ENCODE measurements at places on chromosomes 4 and X. TPM values are rescaled to one million over a fixed set of nuclear protein-coding genes. Genes with fewer than 3 reads are reported as not detected.

DNA sequence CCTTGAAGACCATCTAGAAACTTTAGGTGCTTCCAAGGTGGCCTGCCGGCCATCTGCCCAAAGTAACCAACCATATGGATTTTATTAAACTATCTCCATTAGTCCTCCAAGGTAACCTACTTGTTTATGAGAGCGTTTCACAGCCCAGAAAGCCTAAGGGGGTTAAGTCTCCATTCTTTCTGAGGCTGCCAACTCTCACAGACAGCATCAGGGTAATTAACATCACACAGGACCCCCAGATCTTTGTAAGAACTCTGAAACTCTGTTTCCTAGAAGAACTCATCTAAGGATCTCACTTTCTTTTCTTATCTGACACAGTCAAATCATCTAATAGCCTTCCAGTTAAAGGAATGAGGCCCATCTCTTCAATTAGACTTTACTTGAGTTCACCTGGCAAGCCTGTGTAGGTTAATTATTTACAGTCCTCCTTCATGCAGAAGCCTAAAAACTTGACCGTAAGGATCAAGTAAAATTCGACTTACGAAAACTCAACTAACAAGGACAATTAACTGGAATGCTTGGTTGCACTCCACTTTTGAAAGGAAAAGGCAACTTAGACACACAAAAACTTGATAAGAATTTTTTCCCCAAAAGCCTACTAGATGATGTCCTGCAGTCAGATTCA lies 252.5 kb downstream of the GRIA3 start:
- H3K27ac ChIP-seq, result no peak overlapping the region
- no peak overlapping the region for H3K4me3 ChIP-seq
- H3K4me1 ChIP-seq, result no peaks in the 10 kb centered on the region
- DNase-seq, result no peak
- H3K27me3 ChIP-seq, result no peaks in the 10 kb centered on the region

DNA sequence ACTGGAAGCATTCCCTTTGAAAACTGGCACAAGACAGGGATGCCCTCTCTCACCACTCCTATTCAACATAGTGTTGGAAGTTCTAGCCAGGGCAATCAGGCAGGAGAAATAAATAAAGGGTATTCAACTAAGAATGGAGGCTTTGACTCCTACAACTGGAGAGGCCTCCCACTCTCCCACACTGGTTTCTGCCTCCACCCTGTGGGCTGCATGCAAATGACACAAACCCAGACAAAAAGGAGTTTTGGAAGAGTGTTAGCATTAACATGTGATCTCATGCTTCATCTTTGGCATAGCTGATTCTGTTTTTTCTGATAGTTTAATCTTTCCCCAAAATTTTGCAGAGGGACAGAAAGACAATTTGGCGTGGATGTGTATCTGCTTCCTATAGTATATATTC lies 80.8 kb upstream of the IQCM start:
- no peaks in the 10 kb centered on the region for H3K36me3 ChIP-seq
- no peak for DNase-seq
- H3K4me3 ChIP-seq, result no peak overlapping the region
- no peaks in the 10 kb centered on the region for H3K27me3 ChIP-seq
- no peaks in the 10 kb centered on the region for H3K4me1 ChIP-seq

DNA sequence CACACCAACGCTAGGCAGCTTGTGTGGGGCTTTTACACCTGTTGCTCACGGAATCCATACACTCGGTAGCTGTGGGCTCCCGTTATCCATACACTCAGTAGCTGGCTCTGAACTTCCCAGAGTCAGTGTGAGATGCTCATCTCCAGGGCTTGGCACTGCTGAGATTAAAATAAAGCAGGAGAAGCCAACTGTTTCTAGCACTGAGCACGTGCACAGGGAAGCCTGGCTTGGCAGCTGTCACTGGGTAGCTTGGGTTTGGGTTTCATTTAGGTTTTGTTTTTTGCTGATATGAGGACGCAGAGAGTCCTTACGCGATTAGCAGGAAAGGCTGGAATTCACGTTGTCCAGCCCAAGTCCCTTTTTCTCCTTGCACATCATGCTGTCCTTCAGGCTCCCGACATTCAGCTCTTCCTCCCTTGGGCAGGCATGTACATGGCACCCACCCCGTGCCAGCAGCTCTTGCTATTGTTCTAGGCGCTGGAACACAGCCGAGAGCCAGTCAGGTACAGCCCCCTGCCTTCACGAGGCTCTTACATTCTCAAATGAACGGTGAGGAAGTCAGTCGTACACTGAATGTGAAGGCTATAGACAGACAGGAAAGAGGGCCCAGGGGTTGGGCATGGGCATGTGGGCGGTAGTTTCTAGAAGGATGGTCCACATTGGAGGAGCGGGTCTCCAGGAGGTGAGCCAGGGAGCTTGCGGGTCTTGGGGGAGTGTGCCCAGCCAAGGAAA lies 25.9 kb downstream of the NSG1 start:
- H3K4me3 ChIP-seq, result no peak overlapping the region
- H3K27ac ChIP-seq, result no peak overlapping the region
- no peaks in the 10 kb centered on the region for H3K36me3 ChIP-seq
- H3K27me3 ChIP-seq, result no peaks in the 10 kb centered on the region

ACE2 gene
- 0.88 TPM for total RNA-seq

CEP135 gene
- 13.5 TPM for total RNA-seq

DNA sequence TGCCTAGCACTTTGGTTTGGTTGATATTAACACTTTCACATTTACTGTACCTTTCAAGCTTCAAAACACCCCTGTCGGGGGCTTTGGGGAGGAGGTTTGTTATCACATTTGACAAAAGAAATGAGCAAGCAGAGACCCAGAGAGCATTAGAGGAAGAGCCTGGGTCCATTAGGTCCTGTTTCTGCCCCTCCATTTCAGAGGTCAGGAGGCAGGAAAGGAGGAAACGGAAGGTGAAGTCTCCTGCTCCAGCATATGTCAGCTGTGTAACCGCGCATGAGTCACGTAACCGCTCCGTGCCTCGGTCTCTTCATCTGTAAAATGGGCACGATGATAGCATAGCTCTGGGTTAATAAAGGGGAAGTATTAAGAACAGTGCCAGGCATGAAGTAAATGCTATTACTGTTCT lies 201.9 kb upstream of the BCOR start:
- H3K27ac ChIP-seq, result no peak overlapping the region
- H3K27me3 ChIP-seq, result no peaks in the 10 kb centered on the region
- no peak for DNase-seq

ERCC6L gene
- total RNA-seq, result 0.15 TPM

- H3K27me3 ChIP-seq, result no peaks in the 10 kb centered on the region
- H3K4me1 ChIP-seq, result no peaks in the 10 kb centered on the region
- DNase-seq, result no peak
- no peak overlapping the region for H3K4me3 ChIP-seq
- no peaks in the 10 kb centered on the region for H3K36me3 ChIP-seq
- no peak overlapping the region for H3K27ac ChIP-seq
Measured at GRCh38 chrX:132292793-132293192, 73.5 kb upstream of the RAP2C start.

DNA sequence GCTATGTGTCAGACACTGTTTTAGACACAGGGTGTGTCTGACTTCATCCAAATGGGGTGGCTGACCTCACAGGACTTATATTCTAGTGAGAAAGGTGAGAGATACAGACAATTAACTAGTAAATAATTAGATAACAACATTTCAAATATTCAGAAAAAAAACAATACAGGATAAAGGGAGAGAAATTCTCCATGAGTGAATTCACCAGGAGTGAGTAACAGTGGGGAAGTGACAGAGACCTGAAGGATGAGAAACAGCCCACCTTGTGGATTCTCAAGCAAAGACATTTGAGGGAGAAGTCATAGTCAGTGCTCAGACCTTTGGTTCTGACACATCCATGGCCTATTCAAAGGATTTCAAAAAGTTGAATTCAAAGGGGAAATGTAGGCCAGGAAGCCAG lies 627.9 kb downstream of the IQCM start:
- DNase-seq, result no peak
- H3K4me3 ChIP-seq, result no peak overlapping the region
- no peaks in the 10 kb centered on the region for H3K27me3 ChIP-seq
- no peaks in the 10 kb centered on the region for H3K36me3 ChIP-seq
- H3K27ac ChIP-seq, result no peak overlapping the region
- no peaks in the 10 kb centered on the region for H3K4me1 ChIP-seq

DNA sequence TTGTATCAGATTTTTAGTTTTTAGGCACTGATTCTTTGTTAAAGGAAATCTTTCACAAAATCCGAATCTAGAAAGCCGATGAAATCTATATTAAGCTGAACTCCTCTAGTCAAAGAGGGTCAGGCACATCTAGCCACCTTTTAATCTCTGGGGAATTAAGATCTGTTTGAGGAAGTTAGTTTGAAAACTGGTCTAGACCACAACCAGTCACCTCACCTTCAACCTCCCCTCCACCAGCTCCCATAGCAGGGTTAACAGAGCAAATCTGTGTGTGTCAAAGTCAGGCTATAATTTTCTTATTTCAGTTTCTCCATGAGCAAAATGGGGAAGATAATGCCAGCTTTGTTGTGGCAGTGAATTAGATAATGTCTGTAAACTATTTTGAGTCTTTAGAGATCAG lies 110.0 kb upstream of the IGFBP7 start:
- H3K27ac ChIP-seq, result no peak overlapping the region
- no peak overlapping the region for H3K4me3 ChIP-seq
- H3K36me3 ChIP-seq, result no peaks in the 10 kb centered on the region
- no peak for DNase-seq

DNA sequence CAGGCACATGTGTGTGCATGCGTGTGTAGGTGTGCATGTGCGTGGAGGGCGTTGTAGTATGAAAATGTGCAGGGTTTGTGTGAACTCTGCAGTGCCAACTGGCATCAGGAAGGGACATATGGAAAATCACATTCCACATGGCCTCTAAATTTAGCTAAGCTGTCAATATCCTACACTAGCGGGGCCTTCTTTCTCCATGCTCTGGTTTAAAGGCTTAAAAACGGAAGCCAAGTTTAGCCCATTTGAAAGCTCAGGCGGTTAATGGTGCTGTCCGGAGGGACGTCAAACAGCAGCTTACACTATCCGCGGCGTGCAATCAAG lies 144.1 kb upstream of the NOCT start:
- H3K4me3 ChIP-seq, result no peak overlapping the region
- no peak overlapping the region for H3K27ac ChIP-seq
- H3K4me1 ChIP-seq, result no peaks in the 10 kb centered on the region
- DNase-seq, result no peak
- no peaks in the 10 kb centered on the region for H3K27me3 ChIP-seq
